ENCODE measurements at places on chromosomes 5 and 9. TPM values are rescaled to one million over a fixed set of nuclear protein-coding genes. Genes with fewer than 3 reads are reported as not detected.

Gene CLIC3
- total RNA-seq, result 0.26 TPM

Gene SMAD5
- 21.1 TPM for total RNA-seq

Gene TSSK1B
- total RNA-seq, result not detected

Gene SLC31A2
- 10.9 TPM for total RNA-seq

Gene EDIL3
- not detected for total RNA-seq

Gene ALDH1B1
- total RNA-seq, result 15.6 TPM

Gene C9orf152
- not detected for total RNA-seq

Gene PITX1
- total RNA-seq, result not detected

Gene ACSL6
- 1.4 TPM for total RNA-seq

Gene FAXDC2
- not detected for total RNA-seq

Gene FBP2
- total RNA-seq, result not detected

Gene SH3RF2
- 0.80 TPM for total RNA-seq

Gene WDR31
- 2.2 TPM for total RNA-seq

Gene SH3TC2
- total RNA-seq, result not detected

Gene GLRA1
- not detected for total RNA-seq

Gene SHOC1
- total RNA-seq, result not detected

Gene NXNL2
- total RNA-seq, result not detected

Gene TRIO
- total RNA-seq, result 21.5 TPM

Gene MEGF9
- 3.3 TPM for total RNA-seq

Gene COL23A1
- 0.16 TPM for total RNA-seq

Gene AGXT2
- total RNA-seq, result not detected

Gene RANBP17
- total RNA-seq, result not detected

Gene BARHL1
- total RNA-seq, result not detected

Gene ENHO
- total RNA-seq, result not detected

Gene VCAN
- 0.13 TPM for total RNA-seq

Gene OR1J2
- not detected for total RNA-seq

Gene PCDH1
- not detected for total RNA-seq

Gene QRFP
- total RNA-seq, result not detected

Gene CARD6
- 3.6 TPM for total RNA-seq
